CD4-positive, CD25-positive, alpha-beta regulatory T cell (primary cell): ENCODE measurements at places on chromosomes 5 and 9. TPM values are rescaled to one million over a fixed set of nuclear protein-coding genes. Genes with fewer than 3 reads are reported as not detected.

FAM81B gene
- polyA plus RNA-seq: not detected

FABP6 gene
- not detected for polyA plus RNA-seq

SHOC1 gene
- polyA plus RNA-seq: not detected

C5orf63 gene
- polyA plus RNA-seq: 7.8 TPM

MYMK gene
- polyA plus RNA-seq: not detected

NTRK2 gene
- 0.02 TPM for polyA plus RNA-seq
